ENCODE measurements at places on chromosomes 3 and 15.
A peak's percentile ranks its signal among the peaks of the same experiment; 100 is the strongest.

GRCh38 chr15:48643206-48643605 lies 2.3 kb downstream of the FBN1 start:
- no peak for DNase-seq

DNA sequence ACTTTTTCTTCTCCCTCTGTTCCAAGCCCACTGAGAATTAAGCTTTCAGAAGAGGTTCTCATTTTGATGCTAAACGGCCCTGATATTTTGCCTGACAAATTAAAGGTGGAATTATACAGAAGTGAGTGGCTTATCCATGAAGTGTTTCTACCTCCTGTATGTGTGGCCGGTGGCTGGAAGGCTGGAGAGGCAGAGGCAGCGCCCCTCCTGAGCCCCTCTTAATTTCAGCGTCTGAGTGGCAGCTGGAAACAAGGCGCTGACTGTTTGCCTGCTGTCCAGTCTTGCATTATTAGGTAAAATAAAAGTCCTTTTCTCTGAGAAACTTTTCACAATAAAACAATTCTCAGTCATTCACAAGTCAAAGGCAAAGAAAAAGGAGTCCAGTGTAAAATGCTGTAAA lies 685.7 kb downstream of the MCTP2 start:
- DNase-seq, result no peak

GRCh38 chr3:72187131-72187530 lies 402.2 kb upstream of the PROK2 start:
- peak; percentile 27 for DNase-seq

- no peak for DNase-seq
Observed at GRCh38 chr3:49629866-49630265, 44.3 kb upstream of the APEH start.

DNA sequence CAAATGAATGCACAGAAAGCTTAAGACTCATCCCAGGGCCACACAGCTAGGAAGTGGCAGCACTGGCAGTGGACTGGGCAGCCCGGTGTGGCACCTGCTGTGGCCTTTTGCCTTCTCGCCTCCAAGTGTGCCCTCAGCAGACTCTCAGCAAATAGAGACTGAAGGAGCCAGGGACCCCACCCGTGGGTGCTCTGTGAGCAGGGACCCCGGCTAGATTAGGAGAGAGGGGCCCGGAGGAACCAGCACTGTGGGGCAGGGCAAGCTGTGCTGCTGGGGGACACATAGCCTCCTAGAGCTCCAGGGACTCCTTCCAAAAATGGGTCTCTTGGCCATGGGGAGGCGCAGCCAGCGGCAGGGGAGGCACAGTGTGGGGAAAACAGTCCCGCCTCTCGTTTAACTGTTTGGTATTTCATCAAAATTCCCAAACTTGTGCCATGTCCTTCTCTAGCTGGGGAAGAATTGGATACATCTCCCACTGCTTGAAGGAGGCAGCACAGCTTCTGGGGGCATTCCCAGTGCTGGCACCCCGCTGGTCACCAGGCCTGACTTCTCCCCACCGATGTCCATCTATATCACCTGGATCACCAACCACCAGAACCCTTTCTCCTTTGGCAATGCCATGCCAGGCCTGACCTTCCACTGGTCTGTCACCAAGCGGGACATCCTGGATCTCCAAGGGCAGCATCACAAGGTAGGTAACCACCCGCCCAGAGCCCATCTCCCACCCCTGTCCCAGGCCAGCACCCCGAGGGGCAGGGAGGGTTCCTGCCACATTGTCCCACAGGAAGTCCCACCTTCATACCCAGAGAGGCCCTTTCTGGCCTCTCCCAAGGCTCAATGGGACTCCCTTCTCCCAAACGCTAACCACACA lies 12.0 kb upstream of the TXNRD3 start:
- DNase-seq, result no peak

GRCh38 chr3:61247191-61247590 lies 4.1 kb downstream of the FHIT start:
- DNase-seq, result no peak

- DNase-seq, result no peak
Observed at GRCh38 chr3:177474652-177475355, 277.5 kb upstream of the TBL1XR1 start.

DNA sequence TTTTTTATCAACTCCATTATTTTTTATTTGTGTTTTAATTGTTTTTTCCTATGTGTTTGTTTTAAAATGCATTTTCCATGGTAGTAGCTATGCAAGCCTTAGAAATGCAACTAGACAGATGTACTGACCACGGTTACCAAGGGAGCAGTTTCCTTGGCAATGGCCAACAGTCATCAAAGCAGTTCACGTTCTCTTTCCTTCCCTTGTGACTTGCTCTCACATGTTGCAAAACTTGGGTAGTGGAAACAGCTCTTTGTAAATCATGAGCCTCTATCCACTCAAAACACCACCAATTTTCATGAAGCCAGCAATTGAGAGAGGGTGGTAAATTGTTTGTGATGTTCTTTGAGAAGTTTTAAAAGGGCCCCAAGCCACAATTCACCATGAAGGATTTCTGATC lies 499.4 kb upstream of the MDFIC2 start:
- no peak for DNase-seq

DNA sequence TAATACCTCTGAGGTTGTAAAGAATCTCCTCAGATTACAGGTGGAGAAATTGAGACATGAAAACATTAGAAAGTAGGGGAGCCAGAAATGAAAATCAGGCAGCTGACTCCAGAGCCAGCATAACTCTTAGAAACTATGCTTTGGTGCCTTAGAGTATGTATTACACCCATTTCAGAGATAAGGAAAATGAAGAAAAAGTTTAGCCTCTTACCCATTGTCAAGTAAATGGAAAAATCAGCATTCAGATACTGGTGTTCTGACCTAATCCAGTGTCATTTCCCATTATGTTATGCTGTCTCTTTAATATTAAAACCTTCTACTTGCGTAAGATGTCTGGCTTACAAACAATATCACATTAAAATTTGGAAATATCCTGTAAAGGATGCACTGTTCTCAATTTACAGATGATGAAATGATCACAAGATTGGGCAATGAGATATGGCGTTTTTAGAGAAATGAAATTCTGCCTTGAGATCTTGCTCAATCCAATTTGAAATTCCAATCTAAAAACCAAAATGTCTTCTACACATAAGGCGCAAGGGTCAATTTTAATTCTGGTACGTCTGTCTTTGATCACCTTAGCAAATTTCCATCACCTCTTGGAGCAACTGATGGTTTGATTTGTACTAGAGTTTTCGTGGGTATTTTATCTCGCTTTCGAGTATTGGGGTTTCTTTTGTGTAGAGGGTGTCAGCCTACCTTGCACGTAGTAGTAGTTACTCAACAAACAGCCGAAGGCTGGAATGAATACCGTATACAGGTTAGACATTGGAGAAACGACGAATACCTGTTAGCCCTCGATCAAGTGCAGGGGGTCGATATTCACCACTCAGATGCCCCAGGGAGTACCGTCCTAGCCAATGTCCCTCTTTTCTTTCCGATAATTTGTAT lies 902 bp upstream of the ZCWPW2 start:
- DNase-seq, result no peak

DNA sequence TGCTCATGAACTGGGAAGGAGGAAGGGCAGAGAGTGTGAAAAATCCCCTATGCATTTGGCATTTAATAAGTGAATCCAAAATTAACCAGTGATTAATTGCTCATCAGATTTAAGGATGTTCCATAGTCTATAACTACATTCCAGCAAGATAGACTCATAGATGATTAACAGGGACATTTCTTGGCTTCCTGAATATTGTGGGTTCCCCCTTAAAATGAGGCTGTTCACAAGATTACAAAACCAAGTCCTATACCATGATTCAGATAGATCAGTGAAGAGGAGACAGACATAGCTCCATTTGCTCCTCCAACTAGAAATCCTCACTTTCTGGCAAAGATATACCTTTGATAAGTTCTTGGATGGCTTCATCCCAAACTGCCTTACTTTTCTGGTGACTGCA lies 15.4 kb downstream of the RASGRP1 start:
- no peak for DNase-seq

- DNase-seq, result no peak
Observed at GRCh38 chr15:29278436-29279105, 8.9 kb upstream of the NSMCE3 start.

DNA sequence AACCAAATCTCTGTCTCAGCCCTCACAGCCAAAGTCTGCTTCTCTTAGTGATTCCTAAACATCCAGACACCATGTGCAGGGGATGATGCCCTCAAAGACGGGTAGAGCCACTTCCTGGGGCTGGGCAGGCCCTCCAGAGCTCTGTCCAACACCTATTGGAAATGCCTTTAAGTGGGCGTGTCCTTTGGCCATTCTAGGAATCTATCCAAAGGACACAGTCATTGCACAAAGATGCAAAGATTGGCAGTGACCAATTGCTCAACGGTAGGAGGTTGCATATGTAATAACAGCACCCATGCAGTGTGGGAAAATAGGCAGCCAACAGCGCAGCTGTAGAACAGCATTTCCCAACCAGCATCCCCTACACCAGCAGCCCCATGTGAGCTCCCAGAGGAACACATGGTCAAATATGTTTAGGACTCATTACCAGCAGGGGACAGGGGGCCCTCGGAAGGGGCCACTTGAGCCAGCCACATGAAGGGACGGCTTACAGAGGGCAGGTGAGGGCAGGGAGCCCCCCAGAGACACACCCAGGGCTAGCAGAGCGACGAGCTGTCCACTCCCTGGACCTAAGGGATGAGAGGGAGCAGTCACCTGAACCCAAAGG lies 142.8 kb upstream of the IQSEC1 start:
- DNase-seq, result no peak

- DNase-seq, result no peak
Observed at GRCh38 chr3:166902374-166902773, 477.7 kb downstream of the ZBBX start.

DNA sequence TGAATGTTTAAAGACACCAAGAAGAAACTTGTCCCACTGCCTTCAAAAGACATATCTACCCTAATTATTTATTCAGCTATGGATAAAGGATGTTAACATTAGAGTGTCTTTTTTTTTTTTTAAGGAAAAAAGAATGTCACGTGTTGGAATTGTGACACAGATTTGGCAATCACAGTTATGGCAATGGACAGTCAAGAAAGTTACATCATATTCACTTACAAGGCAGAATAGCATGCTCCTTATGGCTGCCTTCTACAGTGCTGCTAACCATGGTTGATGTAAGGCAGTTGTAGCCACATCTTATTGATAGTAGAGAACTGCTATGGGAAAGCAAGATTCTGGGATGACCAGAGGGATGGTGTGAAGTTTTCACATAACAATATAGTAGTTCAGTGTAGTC lies 128.8 kb upstream of the ZBTB20 start:
- no peak for DNase-seq

GRCh38 chr3:50161320-50161719 lies 6.2 kb downstream of the SEMA3F start:
- no peak for DNase-seq

DNA sequence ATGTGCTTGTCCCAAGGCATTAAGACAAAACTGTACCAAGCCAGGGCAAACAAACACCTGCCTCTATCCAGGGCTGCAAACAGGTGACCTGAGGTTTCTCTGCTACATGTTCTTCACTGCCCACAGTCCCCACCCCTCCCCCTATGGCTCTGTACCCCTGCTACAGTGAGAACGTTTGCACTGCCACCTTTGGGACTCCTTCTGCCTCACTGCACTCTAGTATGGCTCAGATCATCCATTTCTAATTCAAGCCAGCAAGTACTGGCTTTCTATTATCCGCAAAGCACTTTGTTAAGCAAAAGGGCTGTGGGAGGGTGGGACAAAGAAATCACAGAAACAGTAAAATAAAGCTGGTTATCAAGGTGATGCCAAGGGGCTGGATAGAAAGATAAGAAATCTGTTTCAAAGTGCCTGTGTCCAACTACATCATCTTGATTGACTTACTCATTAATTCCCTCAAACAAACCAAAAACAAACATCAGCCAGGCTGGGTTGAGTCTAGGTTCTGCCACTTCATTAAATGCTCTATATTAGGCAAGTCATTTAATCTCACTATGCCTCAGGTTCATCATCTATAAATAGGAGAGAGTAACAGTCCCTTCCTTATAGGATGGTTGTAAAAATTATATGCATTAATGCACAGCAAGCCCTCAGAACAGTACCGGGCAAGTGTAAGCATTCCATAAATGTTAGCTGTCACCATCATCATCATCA lies 95.3 kb downstream of the PDZRN3 start:
- no peak for DNase-seq

- no peak for DNase-seq
Observed at GRCh38 chr15:45588219-45588875, 1.2 kb downstream of the BLOC1S6 start.

- DNase-seq, result no peak
Observed at GRCh38 chr3:184531626-184532280, 29.8 kb upstream of the EPHB3 start.

DNA sequence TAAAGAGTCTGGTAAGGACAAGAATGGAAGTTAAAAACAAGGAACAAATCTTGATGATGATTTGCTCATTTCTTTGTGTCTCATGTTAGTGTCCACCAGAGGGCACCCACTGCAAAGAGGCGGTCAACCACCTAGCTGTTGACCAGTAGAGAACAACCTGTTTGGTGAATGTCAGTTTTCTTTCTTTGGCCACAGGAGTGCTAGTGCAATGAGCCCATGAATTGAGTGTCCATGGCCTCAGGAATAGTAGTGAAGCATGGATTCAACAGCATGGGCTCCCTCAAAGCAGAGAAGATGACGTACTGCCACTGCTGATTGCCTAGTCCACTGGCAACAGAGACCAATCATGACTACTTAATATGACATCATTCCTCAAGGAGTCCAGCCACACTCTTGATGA lies 10.7 kb upstream of the CNTN6 start:
- peak; percentile 1 for DNase-seq

DNA sequence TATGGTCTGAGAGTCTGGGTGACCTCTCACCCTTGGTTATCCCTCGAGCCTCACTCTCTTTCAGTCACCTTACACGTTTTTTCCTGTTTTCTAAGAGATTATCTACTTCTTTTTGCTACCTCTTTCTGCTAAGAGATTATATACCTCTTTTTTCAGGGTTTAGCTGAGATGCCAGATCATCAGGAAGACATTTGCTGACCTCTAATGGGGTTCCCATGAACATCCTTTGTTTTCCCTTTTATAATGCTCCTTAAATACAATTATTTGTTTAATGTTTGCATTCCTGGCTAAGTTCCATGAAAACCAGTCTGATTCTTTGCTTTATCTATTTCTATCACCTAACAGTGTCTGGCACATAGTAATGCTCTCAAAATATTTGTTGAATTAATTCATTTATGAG lies 39.6 kb downstream of the LEKR1 start:
- no peak for DNase-seq

DNA sequence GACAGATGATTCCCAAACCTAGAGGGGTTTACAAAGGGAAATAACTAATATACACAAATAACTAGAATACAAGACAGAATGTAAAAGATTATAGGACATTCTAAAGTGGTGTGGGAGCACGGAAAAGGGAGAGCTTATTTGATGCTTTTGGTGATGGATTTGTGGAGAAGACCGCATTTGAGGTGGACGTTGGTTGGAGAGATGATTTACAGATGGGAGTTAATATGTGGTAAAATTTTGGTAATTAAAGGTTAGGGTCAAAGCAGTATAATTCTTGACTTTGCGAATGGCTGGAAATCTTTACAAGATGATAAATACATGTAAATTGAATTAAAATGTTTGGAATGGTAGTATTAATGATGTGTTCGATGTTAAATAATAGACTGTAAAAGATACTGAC lies 1.2 kb downstream of the KNL1 start:
- DNase-seq, result no peak
